Upper lobe of right lung (tissue), 1 donor: ENCODE measurements at places on chromosomes 6 and 20. TPM values are rescaled to one million over a fixed set of nuclear protein-coding genes. Genes with fewer than 3 reads are reported as not detected.

Gene TP53RK
- total RNA-seq: 13.3 TPM

Gene SLC4A11
- 2.7 TPM for total RNA-seq

Gene ARG1
- 1.3 TPM for total RNA-seq

- H3K36me3 ChIP-seq: no peaks in the 10 kb centered on the region
- no peaks in the 10 kb centered on the region for H3K4me1 ChIP-seq
- no peaks in the 10 kb centered on the region for H3K27me3 ChIP-seq
- DNase-seq: no peak
Measured at GRCh38 chr20:51198238-51198637, 175.3 kb upstream of the KCNG1 start.

- no peak for DNase-seq
- no peaks in the 10 kb centered on the region for H3K4me1 ChIP-seq
- no peaks in the 10 kb centered on the region for H3K36me3 ChIP-seq
- H3K27me3 ChIP-seq: no peaks in the 10 kb centered on the region
Measured at GRCh38 chr6:107342144-107342543, 117.2 kb downstream of the PDSS2 start.

DNA sequence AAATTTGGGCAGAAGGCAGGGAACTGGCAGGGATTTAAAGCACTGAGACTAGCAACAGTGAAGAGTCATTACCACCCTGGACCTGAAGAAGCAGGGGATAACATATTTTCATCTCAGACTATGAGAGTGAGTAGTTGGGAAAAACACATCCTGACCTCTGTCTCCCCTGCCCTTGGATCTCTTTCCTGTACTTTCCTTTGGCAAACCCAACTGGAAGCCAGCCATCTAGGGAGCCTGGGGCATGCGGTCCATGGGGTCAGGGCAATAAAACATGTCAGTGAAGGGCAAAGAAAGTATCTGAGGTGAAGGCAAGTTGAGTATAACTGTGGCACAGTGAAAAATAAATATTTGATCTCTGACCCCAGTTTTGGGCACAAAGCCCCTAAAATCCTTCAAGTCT lies 698.2 kb downstream of the DOK5 start:
- no peaks in the 10 kb centered on the region for H3K27me3 ChIP-seq
- H3K4me3 ChIP-seq: no peak overlapping the region
- DNase-seq: no peak
- no peaks in the 10 kb centered on the region for H3K36me3 ChIP-seq

GRCh38 chr6:4464638-4465037 lies 311.6 kb upstream of the CDYL start:
- peaks cover 5% of the 10 kb centered on the region for H3K4me1 ChIP-seq
- H3K27ac ChIP-seq: no peak overlapping the region
- no peak for DNase-seq
- H3K27me3 ChIP-seq: no peaks in the 10 kb centered on the region

DNA sequence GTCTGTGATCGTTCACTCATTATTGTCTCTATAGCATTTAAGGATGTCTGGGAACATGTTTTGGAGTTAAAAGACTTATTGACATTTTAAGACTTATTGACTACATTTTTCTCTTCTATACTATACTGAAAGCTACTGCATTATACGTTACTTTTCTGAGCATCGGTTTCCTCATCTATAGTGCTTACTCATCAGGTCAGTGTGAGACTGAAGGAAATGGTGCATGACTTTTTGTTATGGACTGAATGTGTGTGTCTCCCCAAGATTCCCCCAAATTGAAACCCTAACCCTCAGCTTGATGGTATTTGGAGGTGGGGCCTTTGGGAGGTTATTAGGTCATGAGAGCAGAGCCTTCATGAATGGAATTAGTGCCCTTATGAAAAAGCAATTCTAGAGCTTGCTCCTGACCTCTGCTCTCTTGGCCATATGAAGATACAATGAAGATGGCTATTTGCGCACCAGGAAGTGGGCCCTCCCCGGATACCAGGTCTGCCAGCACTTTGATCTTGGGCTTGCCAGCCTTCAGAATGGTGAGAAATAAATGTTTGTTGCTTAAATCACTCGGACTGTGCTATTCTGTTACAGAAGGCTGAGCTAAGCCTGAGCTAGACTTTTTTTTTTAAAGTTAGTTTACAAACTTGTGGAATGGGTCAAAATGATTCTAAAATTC lies 243.7 kb upstream of the RREB1 start:
- no peaks in the 10 kb centered on the region for H3K36me3 ChIP-seq
- H3K4me1 ChIP-seq: no peaks in the 10 kb centered on the region
- no peaks in the 10 kb centered on the region for H3K27me3 ChIP-seq
- no peak overlapping the region for H3K4me3 ChIP-seq
- no peak overlapping the region for H3K27ac ChIP-seq

DNA sequence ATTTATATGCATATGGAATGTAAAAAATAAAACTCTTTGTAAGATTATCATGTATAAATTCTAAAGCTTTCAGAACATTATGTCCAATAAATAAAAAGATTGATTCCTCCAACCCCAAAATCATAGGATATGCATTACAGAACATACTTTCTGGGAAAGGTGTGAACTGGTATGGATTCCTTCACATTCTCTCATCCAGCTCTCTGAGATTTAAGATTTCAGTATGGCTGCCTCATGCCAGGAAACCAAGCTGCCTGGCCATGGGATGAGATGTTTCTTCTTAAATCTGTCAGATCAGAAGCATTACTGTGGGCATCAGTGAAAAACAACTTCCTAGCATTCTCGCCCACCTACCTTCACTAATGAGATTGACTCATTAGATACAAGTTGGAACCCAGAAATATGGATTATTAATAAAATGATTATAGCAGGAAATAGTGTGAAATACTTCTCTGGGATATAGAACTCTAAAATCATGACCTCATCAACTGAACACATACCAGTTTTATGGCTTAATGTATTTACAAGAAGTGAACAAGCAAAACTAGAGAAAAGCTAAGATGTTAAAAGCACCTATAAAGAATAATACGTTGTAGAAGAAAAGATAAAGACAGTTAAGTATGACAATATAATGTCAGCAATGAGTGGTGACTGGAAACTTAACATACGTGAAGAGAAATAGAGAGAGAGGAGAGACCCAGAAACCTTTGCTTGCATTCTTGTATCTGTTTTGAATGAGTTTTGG lies 171.6 kb upstream of the PHACTR1 start:
- H3K27me3 ChIP-seq: no peaks in the 10 kb centered on the region
- no peak for DNase-seq
- no peaks in the 10 kb centered on the region for H3K36me3 ChIP-seq
- H3K4me1 ChIP-seq: no peaks in the 10 kb centered on the region

DNA sequence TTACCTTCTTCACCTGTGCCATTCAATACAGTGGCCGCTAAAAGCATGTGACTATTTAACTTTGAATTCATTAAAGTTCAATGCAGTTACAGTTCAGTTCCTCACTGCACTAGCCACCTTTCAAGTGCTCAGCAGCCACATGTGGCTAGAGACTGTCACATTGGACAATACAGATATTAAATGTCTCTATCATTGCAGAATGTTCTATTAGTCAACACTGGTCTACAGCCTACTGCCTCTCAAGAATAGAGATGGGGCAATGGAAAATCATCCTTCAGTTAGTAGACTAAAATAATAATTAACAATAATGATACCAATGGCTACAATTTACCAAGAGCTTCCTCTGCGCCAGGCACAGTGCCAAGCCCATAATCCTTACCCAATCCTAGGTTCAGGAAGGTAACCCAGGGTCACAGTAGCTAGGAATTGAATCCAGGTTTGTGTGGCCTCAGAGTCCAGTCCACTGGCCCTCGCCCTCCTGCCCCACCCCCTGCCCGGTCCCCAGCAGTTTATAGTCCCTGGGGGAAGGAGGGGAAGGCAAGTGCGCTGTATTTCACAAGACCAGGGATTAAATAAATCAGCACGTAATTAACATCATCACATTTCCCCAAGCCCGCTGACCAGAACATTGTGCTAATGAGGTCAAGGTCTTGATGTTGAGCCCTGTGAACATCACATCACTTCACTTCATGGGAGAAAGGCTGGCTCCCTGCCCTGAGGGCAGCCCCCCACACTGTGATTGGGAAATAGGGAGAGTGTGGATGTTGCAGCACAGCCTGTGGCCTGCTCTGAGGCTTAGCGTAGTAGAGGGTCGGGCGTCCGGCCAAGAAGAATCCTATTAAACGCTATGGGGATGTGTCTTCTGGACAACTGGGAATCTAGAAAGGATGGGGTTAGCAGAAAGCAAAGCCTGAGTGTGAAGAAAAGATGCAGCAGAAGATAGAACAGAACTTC lies 147.2 kb downstream of the VEGFA start:
- no peak overlapping the region for H3K4me3 ChIP-seq
- no peak for DNase-seq

DNA sequence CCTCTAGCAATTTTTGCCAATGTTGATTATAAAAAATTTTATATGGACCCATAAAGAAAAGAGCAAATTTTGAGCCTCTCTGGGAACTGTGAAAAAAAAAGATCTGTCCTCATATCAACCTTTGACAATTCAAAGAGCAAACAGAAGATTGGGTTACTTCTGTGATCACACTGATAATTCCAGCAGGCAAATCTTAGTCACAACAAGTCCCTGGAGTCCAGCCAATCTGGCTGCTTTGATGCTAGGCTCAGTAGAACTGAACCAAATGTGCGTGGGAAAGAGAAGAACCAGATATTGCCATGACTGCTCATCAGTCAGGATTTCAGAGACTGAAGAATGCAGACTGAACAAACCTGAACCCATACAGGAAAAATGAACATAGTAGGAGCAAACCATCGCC lies 438.4 kb upstream of the FLRT3 start:
- H3K4me3 ChIP-seq: no peak overlapping the region
- no peaks in the 10 kb centered on the region for H3K36me3 ChIP-seq
- peaks cover 5% of the 10 kb centered on the region for H3K4me1 ChIP-seq
- H3K27me3 ChIP-seq: no peaks in the 10 kb centered on the region
- no peak for DNase-seq

DNA sequence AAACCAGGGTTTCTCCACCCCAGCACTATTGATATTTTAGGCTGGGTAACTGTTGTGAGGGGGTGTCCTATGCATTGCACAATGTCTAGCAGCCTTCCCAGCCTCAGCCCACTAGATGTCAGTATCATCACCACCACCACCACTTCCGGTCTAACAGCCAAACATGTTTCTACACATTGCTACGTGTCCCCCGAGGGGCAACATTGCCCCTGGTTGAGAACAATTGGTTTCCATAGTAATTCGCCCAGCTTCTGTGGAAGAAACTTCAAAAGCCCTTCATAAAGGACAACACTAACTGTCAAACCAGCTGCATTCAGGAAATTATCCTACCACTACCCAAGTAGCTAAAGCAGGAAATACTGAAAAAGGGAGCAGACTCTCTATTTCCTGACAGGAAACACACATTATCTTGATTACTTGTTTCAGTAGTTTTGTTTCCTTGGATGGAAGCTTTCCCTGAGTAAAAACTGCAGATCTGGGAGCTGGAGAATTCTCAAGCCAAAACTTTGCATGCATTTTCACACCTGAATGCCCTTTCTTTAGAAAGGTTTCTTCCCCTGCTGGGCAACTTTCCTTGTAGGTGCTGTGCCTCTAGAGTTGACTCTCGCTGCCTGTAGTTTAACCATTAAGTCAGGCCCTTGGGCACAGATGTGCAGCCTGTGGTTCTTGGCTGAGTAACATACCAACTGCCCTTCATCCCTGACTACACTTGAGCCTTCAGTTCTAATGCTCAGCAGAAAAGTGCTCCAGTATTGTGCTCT lies 23.6 kb downstream of the PKHD1 start:
- H3K27me3 ChIP-seq: no peaks in the 10 kb centered on the region
- no peak for DNase-seq
- no peak overlapping the region for H3K4me3 ChIP-seq
- H3K27ac ChIP-seq: no peak overlapping the region
- no peaks in the 10 kb centered on the region for H3K4me1 ChIP-seq

DNA sequence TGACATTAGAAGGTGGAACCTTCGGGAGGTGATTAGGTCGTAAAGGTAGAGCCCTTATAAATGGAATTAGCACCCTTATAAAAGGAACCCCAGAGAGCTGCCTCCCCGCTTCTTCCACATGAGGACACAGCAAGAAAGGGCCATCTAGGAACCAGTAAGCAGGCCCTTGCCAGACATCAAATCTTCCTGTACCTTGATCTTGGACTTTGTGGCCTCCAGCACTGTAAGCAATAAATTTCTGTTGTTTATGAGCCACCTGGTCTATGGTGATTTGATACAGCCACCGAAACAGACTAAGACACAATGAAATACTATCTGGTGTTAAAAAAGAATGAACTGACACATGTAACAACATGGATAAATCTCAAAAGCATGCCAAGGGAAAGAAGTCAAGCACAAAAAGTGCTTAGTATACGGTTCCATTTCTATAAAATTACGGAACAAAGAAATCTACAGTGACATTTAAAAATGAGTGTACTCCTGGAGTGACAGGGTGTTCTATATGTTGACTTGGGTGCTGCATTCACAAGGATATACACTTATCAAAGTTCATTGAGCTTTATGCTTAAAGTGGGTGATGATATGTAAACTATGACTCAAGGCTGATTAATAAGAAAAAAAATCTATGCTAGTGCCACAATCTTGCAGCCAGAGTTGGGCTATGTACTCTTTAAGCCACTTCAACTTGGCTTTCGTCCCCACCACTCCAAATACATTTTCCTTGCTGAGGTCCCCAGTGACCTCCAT lies 18.4 kb downstream of the SERPINB1 start:
- H3K27me3 ChIP-seq: no peaks in the 10 kb centered on the region
- H3K4me3 ChIP-seq: no peak overlapping the region
- H3K4me1 ChIP-seq: peaks cover 16% of the 10 kb centered on the region

- no peak overlapping the region for H3K27ac ChIP-seq
- no peaks in the 10 kb centered on the region for H3K36me3 ChIP-seq
- H3K4me1 ChIP-seq: no peaks in the 10 kb centered on the region
- no peak for DNase-seq
Measured at GRCh38 chr6:153997221-153997620, 41.8 kb upstream of the OPRM1 start.

DNA sequence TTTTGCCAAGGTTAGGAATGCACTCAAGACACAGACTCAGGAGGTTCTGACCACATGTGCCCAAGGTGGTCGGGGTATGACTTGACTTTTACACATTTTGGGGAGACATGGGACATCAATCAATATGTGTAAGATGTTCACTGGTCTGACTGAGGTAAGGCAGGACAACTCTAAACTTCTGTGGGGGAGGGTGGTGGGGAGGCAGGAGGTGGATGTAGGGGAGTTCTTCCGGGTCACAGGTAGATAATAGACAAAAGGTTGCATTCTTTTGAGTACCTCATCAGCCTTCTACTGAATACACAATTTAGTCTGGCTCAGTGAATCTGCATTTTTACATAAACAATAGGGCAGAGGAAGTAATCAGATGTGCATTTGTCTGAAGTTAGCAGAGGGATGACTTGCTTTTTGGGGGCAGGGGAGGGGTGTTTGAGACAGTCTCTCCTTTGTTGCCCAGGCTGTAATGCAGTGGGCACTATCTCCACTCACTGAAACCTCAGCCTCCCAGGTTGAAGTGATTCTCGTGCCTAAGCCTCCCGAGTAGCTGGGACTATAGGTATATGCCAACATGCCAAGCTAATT lies 10.9 kb downstream of the ECHDC1 start:
- H3K36me3 ChIP-seq: peaks cover 21% of the 10 kb centered on the region
- no peak for DNase-seq
- H3K27ac ChIP-seq: no peak overlapping the region
- no peak overlapping the region for H3K4me3 ChIP-seq
- peaks cover 5% of the 10 kb centered on the region for H3K4me1 ChIP-seq
